CD4-positive, alpha-beta memory T cell (primary cell): ENCODE measurements at places on chromosomes 16 and 17. TPM values are rescaled to one million over a fixed set of nuclear protein-coding genes. Genes with fewer than 3 reads are reported as not detected.
A peak's percentile ranks its signal among the peaks of the same experiment; 100 is the strongest.

The OGFOD3 gene
- 30.3 TPM for total RNA-seq

The EPX gene
- not detected for total RNA-seq

The MYH3 gene
- 8.6 TPM for total RNA-seq

The AOC3 gene
- total RNA-seq, result 0.58 TPM

The MMP25 gene
- 2.9 TPM for total RNA-seq

The UBTF gene
- 264 TPM for total RNA-seq

The EVPLL gene
- not detected for total RNA-seq

The KLHL10 gene
- not detected for total RNA-seq

The STX1B gene
- 1.5 TPM for total RNA-seq

The TMC7 gene
- not detected for total RNA-seq

The EMC8 gene
- 22.7 TPM for total RNA-seq

DNA sequence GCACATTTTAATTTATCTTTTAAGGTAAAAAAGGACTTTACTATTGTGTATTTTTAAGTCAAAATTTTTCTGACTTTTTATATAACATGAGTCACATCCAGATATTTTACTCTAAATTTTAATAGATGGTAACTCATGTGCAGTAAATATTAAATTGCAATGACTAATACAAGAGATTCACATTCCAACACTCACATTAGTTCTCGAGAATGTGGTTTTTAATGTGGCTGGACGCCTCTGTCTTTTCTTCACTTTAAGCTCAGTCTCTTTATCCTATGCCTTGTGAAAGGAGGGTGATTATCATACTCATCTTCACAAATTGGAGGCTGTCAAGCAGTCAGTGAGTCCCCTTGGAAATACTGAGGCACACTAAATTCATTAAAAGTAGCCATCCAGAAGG, 315.6 kb downstream of the HS3ST3B1 start:
- DNase-seq, result no peak
- H3K27ac ChIP-seq, result no peak overlapping the region
- no peaks in the 10 kb centered on the region for H3K4me1 ChIP-seq
- no peaks in the 10 kb centered on the region for H3K36me3 ChIP-seq

- no peaks in the 10 kb centered on the region for H3K36me3 ChIP-seq
- DNase-seq, result no peak
- H3K27ac ChIP-seq, result no peak overlapping the region
These were observed 108.2 kb upstream of the IRX5 start for GRCh38 chr16:54822492-54822891.

GRCh38 chr17:40515491-40516041, 14.1 kb upstream of the TNS4 start:
- H3K27ac ChIP-seq, result peak overlapping the region; percentile 3
- H3K27me3 ChIP-seq, result no peaks in the 10 kb centered on the region
- DNase-seq, result peak; percentile 47
- no peak overlapping the region for H3K4me3 ChIP-seq
- H3K4me1 ChIP-seq, result peaks cover 65% of the 10 kb centered on the region

- no peaks in the 10 kb centered on the region for H3K36me3 ChIP-seq
- no peak for DNase-seq
- H3K4me3 ChIP-seq, result no peak overlapping the region
- H3K4me1 ChIP-seq, result peaks cover 8% of the 10 kb centered on the region
- no peak overlapping the region for H3K27ac ChIP-seq
- no peaks in the 10 kb centered on the region for H3K27me3 ChIP-seq
These were observed 50.9 kb upstream of the PABPN1L start for GRCh38 chr16:88917146-88917914.

DNA sequence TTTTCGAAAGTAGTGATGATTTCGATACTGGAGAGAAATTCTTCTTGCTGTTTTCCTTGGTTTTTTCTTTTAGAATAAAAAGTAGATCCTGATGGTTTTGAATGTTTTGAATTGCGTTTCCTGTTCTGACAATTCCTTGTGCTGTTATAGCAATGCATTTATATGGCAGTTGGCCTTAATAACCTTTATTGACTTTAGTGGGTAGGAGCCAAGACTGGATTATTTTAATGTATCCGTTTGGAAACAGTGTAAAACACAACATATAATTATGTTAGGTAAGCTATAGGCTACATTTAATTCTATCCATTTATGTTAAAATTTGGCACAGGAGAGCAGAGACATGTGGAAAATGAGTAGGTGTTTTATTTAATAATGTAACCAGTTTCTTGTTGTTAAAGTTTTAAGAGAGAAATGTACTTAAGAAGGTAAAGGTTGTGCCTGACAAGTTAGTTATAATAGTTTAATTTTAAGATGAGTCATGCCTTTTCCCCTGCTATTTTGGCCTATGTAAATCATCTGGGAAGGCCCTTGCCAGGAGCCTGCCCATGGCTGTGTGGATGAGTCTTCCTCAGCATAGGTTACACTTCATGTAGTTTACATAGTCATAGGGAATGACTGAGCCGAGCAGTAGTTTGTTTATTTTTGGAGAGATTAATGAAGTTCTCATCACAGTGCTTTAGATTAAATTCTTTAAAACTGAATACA, 189.9 kb downstream of the FTO start:
- H3K4me3 ChIP-seq, result no peak overlapping the region
- H3K4me1 ChIP-seq, result no peaks in the 10 kb centered on the region
- DNase-seq, result no peak
- H3K27me3 ChIP-seq, result no peaks in the 10 kb centered on the region

DNA sequence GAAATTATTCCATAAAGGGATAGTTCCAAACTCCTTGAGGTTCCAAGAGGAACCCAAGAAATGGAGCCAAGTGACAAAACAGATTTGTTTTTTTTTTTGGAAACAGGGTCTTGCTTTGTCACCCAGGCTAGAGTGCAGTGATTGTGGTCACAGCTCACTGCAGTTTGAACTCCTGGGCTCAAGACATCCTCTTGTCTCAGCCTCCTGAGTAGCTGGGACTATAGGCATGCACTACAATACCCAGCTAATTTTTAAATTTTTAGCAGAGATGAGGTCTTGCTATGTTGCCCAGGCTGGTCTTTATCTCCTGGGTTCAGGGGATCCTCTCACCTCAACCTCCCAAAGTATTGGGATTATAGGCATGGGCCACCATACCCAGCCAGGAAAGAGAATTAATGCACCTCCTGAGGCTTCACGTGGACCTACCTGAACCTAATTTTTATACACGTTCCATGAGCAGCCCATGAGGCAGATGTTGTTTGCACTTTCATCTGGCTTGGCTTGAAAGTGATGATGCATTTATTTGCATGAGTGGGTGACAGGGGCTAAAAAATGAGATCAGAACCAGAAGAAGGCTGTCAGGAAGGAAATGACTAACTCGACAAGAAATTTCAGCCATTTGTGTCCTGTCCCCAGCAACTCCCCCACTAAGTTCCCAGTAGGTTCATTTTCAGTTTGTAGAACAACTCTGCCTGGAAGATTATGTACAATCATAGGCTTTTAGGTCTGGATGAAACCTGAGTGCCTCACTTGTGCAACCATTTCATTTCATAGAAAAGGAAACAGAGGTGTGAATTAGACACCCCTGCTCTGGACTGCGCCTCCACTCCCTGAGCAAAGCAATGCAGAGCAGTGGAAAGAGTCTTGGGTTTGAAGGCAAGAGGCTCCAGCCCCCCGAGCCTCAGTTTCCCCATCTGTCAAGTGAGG, 10.3 kb upstream of the IRF8 start:
- no peak overlapping the region for H3K27ac ChIP-seq
- DNase-seq, result no peak
- H3K4me3 ChIP-seq, result no peak overlapping the region

- no peaks in the 10 kb centered on the region for H3K36me3 ChIP-seq
- no peak overlapping the region for H3K27ac ChIP-seq
- peaks cover 4% of the 10 kb centered on the region for H3K27me3 ChIP-seq
- no peak for DNase-seq
- H3K4me1 ChIP-seq, result no peaks in the 10 kb centered on the region
- no peak overlapping the region for H3K4me3 ChIP-seq
These were observed 8.4 kb downstream of the KRT39 start for GRCh38 chr17:40958086-40958953.

GRCh38 chr17:13346996-13347762, 254.6 kb downstream of the HS3ST3A1 start:
- H3K4me1 ChIP-seq, result no peaks in the 10 kb centered on the region
- no peaks in the 10 kb centered on the region for H3K36me3 ChIP-seq
- H3K27ac ChIP-seq, result no peak overlapping the region
- no peak for DNase-seq
- H3K27me3 ChIP-seq, result no peaks in the 10 kb centered on the region
- H3K4me3 ChIP-seq, result no peak overlapping the region

- H3K27ac ChIP-seq, result no peak overlapping the region
These were observed 205.0 kb upstream of the CACNG3 start for GRCh38 chr16:24051125-24051524.

- H3K27me3 ChIP-seq, result no peaks in the 10 kb centered on the region
- DNase-seq, result no peak
- H3K36me3 ChIP-seq, result peaks cover 5% of the 10 kb centered on the region
- peaks cover 27% of the 10 kb centered on the region for H3K4me1 ChIP-seq
- no peak overlapping the region for H3K27ac ChIP-seq
- H3K4me3 ChIP-seq, result no peak overlapping the region
These were observed 110.4 kb downstream of the CMIP start for GRCh38 chr16:81554979-81555378.

- H3K4me1 ChIP-seq, result peaks cover 65% of the 10 kb centered on the region
- peaks cover 43% of the 10 kb centered on the region for H3K36me3 ChIP-seq
- DNase-seq, result no peak
- no peaks in the 10 kb centered on the region for H3K27me3 ChIP-seq
These were observed 23.8 kb downstream of the HAPSTR1 start for GRCh38 chr16:9115277-9115676.

GRCh38 chr17:77698903-77699623, 259.4 kb upstream of the TNRC6C start:
- H3K36me3 ChIP-seq, result no peaks in the 10 kb centered on the region
- H3K27me3 ChIP-seq, result no peaks in the 10 kb centered on the region
- no peak overlapping the region for H3K27ac ChIP-seq
- H3K4me1 ChIP-seq, result no peaks in the 10 kb centered on the region
- no peak overlapping the region for H3K4me3 ChIP-seq
- no peak for DNase-seq

DNA sequence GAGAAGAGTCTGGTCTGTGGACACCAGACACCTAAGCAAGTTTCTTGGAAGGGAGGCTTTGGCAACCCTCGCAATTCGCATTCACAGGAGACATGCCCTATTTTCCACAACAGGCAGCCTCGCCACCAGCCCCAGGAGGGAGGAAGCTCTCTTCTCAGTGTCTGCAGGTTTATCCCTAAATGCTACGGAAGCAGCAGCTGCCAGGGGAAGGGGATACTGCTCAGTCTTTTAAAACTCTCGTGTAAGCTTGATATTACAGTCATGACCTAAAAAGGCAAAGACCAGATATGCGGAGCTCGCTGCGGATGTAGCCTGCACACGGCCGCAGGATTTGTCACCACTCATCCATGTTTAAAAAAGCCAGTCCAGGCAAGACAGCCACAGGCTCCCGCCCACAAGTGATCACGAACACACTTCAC, 159.2 kb upstream of the RPH3AL start:
- H3K4me3 ChIP-seq, result no peak overlapping the region
- no peaks in the 10 kb centered on the region for H3K36me3 ChIP-seq
- no peak overlapping the region for H3K27ac ChIP-seq
- no peaks in the 10 kb centered on the region for H3K27me3 ChIP-seq
- H3K4me1 ChIP-seq, result no peaks in the 10 kb centered on the region
